ENCODE measurements at places on chromosomes 1 and 21.

DNA sequence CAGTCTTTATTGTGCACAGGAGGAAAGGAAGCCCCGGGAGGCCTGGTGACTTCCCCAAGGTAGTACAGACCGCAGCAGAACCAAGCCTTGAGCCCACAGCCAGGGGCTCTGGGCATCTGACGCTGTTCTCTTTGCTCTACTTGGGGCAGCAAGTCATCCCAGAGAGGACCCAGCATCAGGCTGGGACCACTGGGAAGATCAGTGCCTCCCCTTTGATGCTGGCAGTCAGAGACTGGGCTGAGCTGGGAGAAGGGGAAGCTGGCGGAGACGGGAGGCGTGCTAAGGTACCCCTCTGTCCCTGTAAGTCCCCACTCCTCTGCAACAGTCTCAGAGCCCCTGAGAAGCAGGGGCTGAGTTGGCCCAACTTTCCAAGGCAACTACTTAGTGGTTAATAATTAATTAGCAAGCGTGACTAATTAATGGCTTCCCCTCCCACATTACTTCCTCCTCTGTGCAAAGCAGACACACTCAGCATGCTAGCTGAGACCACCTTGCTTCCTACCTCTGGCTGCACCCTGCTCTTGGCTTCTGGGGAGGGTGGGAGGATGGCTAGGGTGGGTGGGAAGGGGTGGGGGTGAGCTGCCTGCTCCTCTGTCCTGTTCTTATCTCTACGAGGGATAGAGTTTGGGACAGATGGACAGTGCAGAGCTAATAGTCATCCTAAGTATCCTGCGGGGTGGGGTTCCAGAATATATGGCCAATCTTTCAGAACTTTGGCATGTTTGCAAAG lies 1.3 kb downstream of the INAVA start:
- DNase-seq: no peak

- DNase-seq: no peak
Observed at GRCh38 chr1:14738235-14738634, 139.8 kb downstream of the KAZN start.

DNA sequence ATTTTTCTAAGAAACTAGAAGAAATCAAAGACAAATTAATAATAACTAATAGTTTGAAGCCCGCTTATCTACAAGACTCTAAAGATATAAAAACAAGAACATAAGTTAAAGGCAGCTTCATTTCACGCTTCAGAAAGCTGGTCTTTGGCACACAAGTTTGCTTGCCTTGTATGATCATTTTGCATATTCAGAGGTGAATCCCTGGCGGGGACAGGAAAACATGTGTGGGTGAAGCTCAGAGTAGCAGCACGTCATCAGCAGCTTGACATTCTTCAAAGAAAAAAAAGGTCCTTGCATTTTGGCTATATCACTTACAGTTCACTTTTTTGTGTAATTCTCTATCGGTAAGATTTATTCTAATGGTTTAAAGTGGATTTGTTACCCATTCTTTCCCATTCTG lies 1911.8 kb downstream of the MRPL39 start:
- DNase-seq: no peak

GRCh38 chr1:188017921-188018320 lies 1189.2 kb downstream of the PLA2G4A start:
- DNase-seq: no peak

GRCh38 chr21:38314558-38314957 lies 57.8 kb downstream of the KCNJ15 start:
- DNase-seq: no peak

Data from NCI-H1694 treated with DMSO at 0.1 percent for 48 hours (cell line).